ENCODE measurements at places on chromosomes 1 and 21. TPM values are rescaled to one million over a fixed set of nuclear protein-coding genes. Genes with fewer than 3 reads are reported as not detected.

NUP210L gene
- 0.21 TPM for total RNA-seq

- H3K27me3 ChIP-seq: no peaks in the 10 kb centered on the region
- no peaks in the 10 kb centered on the region for H3K4me1 ChIP-seq
- no peak overlapping the region for H3K27ac ChIP-seq
- H3K4me3 ChIP-seq: no peak overlapping the region
- no peaks in the 10 kb centered on the region for H3K36me3 ChIP-seq
Measured at GRCh38 chr1:212118167-212118871, 82.8 kb downstream of the DTL start.

GRCh38 chr1:110107867-110108469 is 4.3 kb upstream of the UBL4B start:
- H3K27me3 ChIP-seq: no peaks in the 10 kb centered on the region
- no peak overlapping the region for H3K4me3 ChIP-seq

GRCh38 chr1:161420763-161421455 is 53.2 kb upstream of the CFAP126 start:
- DNase-seq: no peak
- no peaks in the 10 kb centered on the region for H3K36me3 ChIP-seq
- H3K27me3 ChIP-seq: no peaks in the 10 kb centered on the region

- H3K27ac ChIP-seq: peak overlapping the region; percentile 8
- H3K4me3 ChIP-seq: no peak overlapping the region
- H3K4me1 ChIP-seq: peaks cover 11% of the 10 kb centered on the region
- DNase-seq: no peak
Measured at GRCh38 chr1:164660412-164660772, 101.4 kb downstream of the PBX1 start.

DNA sequence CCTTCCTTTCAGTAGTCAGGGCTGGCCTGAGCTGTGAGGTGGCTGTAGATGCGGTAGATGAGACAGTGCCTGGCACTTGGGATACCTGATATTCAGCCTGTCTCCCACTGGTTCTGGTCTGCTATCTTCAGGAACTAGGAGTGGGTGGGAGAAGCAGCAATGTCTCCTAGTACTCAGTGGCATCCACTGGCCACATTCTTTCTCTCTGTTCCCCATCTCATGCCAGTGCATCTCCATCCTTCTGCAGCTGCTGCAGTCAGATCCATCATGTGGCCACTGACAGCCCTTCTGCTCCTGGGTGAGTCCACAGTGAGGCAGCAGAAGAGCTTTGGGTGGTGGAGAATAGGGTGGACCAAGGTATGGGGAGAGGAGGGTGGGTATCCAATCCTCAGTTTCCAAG is 1.1 kb downstream of the FCRLB start:
- H3K36me3 ChIP-seq: no peaks in the 10 kb centered on the region
- no peak overlapping the region for H3K27ac ChIP-seq
- DNase-seq: no peak
- H3K4me3 ChIP-seq: no peak overlapping the region

DNA sequence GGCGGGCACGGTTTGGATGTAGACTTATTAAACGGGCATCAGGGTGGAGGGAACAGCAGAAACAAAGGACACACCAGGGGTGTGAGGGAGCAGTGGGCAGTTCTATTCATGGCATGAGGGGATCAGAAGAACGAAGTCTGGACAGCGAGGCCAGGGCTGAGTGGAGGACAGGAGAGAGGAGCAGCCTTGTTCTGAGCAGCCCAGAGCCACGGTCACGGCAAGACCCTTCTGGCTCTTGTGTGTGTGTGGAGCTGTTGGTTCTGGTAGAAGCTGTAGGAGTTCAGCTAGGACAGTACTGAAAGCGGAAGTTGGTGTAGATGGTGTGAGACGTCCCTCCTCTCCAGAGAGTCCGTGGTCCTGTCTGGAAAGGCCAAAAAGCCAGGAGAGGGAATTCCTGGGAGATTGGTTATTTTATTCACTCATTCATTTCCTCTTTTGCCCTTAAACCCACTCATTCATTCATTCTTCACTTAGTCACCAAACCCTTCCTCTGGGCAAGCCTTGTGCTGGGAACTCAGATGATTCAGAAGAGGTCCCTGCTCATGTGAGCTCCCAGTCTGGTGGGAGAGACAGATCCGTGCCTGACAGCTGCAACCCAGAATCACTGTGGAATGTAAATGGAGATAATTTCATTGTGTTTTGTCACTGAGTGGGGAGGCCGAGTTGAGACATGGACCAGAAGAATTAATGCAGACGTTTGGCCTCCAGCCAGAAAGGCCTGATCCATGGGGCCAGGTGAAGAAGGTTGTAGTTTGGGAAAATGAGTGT is 4.1 kb upstream of the ACOT11 start:
- H3K4me1 ChIP-seq: no peaks in the 10 kb centered on the region
- no peak overlapping the region for H3K27ac ChIP-seq
- no peak for DNase-seq
- H3K36me3 ChIP-seq: no peaks in the 10 kb centered on the region
- H3K27me3 ChIP-seq: no peaks in the 10 kb centered on the region

IL12RB2 gene
- 1.1 TPM for total RNA-seq

- no peaks in the 10 kb centered on the region for H3K36me3 ChIP-seq
- no peaks in the 10 kb centered on the region for H3K27me3 ChIP-seq
- H3K27ac ChIP-seq: no peak overlapping the region
Measured at GRCh38 chr21:34796518-34797200, 127.9 kb downstream of the CLIC6 start.

PLEKHN1 gene
- total RNA-seq: not detected

DNA sequence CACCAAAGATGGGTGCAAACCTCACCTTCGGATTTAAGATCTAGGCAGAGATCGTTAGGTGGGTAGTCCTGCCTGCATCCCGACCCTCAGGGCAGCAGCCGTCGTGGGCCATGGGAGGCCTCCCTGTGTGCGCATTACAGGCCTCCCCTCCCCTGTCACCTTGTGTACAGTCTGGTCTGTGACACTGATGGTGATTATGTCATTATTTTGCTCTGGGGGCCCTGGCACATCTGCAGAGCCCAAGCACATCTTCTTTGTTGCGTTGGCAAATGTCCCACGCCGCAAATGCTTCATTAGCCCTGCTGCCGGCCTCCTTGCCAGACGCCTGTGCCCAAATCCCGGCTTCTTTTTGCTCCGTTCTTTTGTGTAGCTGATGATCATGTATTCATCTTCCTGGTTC is 31.7 kb downstream of the PROX1 start:
- H3K27me3 ChIP-seq: no peaks in the 10 kb centered on the region
- DNase-seq: no peak
- H3K4me3 ChIP-seq: no peak overlapping the region
- H3K36me3 ChIP-seq: no peaks in the 10 kb centered on the region
- H3K27ac ChIP-seq: no peak overlapping the region

DNA sequence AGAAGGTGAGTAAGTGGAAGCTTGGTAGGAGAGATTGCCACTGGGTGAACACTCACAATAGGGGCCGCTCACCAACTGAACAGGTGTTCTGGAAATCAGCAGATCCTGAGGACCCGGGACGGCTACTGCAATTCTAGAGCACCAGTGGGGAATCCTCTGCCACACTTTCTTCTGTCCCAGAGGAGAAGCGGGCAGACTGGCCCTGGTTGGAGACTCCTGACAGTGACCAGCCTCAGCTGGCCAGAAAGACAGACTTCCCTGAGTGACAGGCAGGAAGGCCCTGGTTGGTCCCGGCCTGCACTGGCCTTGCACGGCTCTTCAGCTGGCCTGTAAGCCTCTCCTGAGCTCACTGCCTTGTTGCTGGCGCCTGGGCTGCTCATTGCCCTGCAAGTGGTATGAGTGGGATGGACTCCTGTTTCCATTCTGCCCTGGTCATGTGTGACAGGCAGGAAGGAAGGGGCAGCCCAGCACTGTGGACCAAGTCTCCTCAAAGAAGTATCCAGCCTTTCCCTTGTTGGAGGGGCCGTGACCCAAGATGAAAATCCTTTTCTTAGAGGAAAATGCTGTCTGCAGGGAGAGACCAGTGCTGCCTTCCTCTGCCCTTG is 34.5 kb downstream of the MAN1C1 start:
- H3K27ac ChIP-seq: no peak overlapping the region
- no peak overlapping the region for H3K4me3 ChIP-seq
- no peaks in the 10 kb centered on the region for H3K27me3 ChIP-seq

DNA sequence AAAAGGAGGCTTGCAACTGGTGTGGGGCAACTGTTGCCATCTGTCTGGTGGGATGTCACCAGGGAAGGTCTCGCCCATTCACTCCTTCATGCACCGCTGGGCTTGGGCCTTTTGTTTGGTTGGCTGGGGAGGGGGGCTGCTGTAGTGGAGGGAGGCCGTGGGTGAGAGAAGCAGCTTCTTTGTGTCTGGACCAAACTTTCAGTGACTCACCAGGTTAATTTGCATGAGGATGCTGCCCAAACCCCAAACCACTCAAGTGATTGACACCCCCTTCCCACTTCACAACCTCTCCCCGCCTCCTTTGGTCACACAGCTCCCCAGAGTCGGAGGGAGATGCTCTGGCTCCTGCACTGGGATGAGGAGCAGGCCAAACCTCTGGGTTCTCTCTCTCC is 19.7 kb downstream of the BTG2 start:
- DNase-seq: no peak
- no peak overlapping the region for H3K4me3 ChIP-seq
- H3K4me1 ChIP-seq: peaks cover 24% of the 10 kb centered on the region
- no peak overlapping the region for H3K27ac ChIP-seq
- H3K27me3 ChIP-seq: no peaks in the 10 kb centered on the region

CELA3A gene
- total RNA-seq: not detected

DNA sequence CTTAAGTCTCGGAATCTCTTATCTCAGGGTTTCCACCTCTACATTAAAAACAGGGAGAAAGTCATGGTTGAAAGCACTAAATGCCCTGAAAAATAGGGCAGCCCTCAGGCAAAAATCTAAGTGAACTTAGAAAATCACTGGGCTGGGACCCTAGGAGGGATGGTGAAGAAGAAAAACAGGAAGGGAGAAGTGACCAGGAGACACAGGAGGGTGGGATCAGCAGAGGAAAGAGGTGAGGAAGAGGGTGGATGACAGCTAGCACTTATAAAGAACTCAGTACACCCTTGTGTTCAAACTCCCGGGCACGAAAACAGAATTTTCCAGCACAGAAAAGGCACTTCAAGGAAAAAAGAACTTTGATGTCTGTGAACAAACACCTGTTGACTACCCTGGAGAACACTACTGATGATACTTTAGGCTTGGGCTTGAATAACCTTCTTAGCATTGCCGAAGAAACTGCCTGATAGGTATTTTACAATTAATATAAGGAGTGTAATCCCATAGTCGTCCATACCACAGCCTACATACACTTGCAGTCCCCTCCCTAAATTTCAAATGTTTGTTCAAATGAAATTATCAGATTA is 2.0 kb downstream of the CHML start:
- no peak for DNase-seq
- H3K27me3 ChIP-seq: no peaks in the 10 kb centered on the region
- no peak overlapping the region for H3K4me3 ChIP-seq
- H3K36me3 ChIP-seq: no peaks in the 10 kb centered on the region

GRCh38 chr1:109490029-109490933 is 3.6 kb upstream of the CYB561D1 start:
- no peaks in the 10 kb centered on the region for H3K27me3 ChIP-seq
- H3K4me1 ChIP-seq: peaks cover under 1% of the 10 kb centered on the region
- no peaks in the 10 kb centered on the region for H3K36me3 ChIP-seq
- H3K4me3 ChIP-seq: no peak overlapping the region
- DNase-seq: peak; percentile 70

- no peaks in the 10 kb centered on the region for H3K27me3 ChIP-seq
- peak; percentile 27 for DNase-seq
- peaks cover 5% of the 10 kb centered on the region for H3K4me1 ChIP-seq
- H3K27ac ChIP-seq: peak overlapping the region; percentile 28
- H3K4me3 ChIP-seq: no peak overlapping the region
- H3K36me3 ChIP-seq: no peaks in the 10 kb centered on the region
Measured at GRCh38 chr1:16396591-16396990, 29.5 kb downstream of the SZRD1 start.

- no peak for DNase-seq
- H3K4me1 ChIP-seq: no peaks in the 10 kb centered on the region
- no peak overlapping the region for H3K27ac ChIP-seq
- H3K27me3 ChIP-seq: no peaks in the 10 kb centered on the region
- no peak overlapping the region for H3K4me3 ChIP-seq
- H3K36me3 ChIP-seq: no peaks in the 10 kb centered on the region
Measured at GRCh38 chr21:45026066-45026745, 48.2 kb upstream of the ADARB1 start.

DNA sequence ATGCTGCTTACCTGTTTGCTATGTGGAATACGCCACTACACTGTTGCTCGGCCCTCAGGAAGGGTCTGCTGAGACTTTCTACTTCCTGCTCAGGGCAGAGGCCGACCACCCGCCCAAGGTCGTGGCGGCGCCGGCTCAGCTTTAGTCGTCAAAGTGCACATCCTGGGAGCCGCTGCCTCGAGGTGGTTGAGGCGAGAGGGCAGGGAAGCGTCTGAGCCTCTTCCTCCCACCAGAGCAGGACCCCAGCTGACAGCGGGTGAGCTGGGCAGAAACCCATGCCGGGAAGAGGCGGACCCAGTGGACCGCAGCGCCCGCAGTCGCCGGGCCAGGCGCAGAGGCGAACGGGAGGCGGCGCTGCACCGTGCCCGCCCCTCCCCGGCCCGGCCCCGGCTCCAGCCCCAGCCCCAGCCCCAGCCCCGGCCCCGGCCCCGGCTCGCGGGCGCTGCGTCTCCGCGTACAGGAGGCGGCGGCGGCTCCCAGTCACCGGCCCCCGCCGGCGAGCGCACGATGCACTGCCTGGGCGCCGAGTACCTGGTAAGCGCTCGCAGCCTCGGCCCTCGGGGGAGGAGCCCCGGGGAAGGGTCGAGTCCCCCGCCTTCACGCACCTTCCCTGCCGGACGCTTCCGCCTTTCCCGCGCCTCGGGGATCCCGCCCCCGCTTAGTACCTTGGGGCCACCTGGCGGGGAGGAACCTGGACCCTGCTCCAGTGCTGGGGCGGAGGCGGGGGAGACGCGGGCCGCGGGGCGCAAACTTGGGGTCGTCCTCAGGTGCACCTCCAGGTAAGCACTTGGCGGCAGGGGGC is at the start of gene SLC44A3:
Gene SLC44A3 (plus strand): TSS at position 413 of the 802 bp plus-strand sequence. CDS start 95 bp downstream, at position 508.
- peak; percentile 43 for DNase-seq
- H3K27ac ChIP-seq: no peak within 1 kb of the TSS
- H3K4me3 ChIP-seq: peak within 1 kb of the TSS; percentile 55
- no peaks in the 10 kb centered on the region for H3K27me3 ChIP-seq

DNA sequence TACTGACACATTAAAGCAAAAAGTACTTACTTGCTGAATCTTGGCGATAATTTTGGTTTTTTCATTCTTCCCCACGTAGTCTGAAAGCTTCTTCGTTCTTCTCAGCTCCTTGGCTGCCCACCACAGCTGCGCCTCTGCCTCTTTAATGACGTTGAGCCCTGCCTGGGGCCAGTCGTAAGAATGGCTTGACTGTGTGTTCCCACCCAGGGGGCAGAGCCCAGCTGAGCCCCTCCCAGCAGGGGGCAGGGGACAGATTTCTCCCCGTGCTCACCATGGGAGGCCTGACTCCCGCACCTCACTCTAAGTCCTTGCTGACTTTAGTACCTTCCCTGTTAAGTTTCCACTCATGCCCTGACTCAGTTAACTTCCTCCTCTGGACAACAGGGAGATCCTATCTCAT is 9.0 kb downstream of the CFAP298 start:
- H3K36me3 ChIP-seq: no peaks in the 10 kb centered on the region
- no peaks in the 10 kb centered on the region for H3K4me1 ChIP-seq
- no peak overlapping the region for H3K4me3 ChIP-seq
- H3K27ac ChIP-seq: no peak overlapping the region
- DNase-seq: no peak

CRP gene
- not detected for total RNA-seq
